ENCODE measurements at places on chromosomes 6 and 20.

GRCh38 chr6:7112741-7113313, 5.1 kb downstream of the RREB1 start:
- no peak for DNase-seq

GRCh38 chr20:62376112-62377063, 9.3 kb upstream of the LAMA5 start:
- no peak for DNase-seq

GRCh38 chr6:101296169-101296960, 97.1 kb upstream of the GRIK2 start:
- DNase-seq, result no peak

DNA sequence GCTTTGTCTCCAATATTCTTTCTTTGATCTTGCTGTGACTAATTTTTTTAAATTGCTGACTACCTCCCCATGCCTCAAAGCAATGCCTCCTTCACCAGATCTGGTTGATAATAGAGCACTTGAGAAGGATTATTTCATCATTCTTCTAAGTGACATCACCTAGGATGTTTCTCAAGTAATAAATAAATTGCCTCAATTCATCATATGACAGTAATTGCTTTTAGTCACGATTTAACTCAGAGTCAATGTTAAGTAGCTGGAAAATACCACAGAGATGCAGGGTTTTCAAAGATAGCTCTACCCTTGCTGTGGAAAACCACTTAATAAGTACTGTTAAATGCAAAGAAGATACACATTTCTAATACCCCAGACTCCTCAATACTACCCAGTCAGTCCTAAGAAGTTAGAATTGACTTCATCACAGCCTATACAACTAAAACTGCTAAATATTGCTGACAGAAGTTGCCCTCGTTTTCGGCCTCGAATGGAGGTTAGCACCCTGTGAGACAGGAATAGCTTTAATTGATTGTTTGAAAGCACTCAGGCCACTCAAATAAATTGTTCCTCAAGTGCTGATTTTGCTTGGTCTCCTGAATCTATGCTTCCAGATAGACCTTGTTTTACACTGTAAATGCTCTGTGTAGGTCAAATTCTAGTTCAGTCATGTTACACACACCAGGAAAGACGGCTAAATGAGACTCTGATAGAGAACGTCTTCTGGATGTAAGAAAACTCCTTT, 640.6 kb upstream of the CHD6 start:
- DNase-seq, result no peak

- DNase-seq, result no peak
Measured at GRCh38 chr6:127900935-127901334, at the start of gene THEMIS. TSS of gene THEMIS (minus strand) at chr6:127901058. CDS start at chr6:127900932, 126 bp downstream.
